ENCODE measurements at places on chromosomes 12 and 14. TPM values are rescaled to one million over a fixed set of nuclear protein-coding genes. Genes with fewer than 3 reads are reported as not detected.

Gene DICER1
- 107 TPM for total RNA-seq

Gene SYCP3
- total RNA-seq: not detected

Gene KRT5
- 13.0 TPM for total RNA-seq

Gene ANKRD9
- 31.4 TPM for total RNA-seq

Gene CBLN3
- total RNA-seq: 1.4 TPM

Gene HCAR3
- total RNA-seq: 0.46 TPM

Gene GLI1
- 22.7 TPM for total RNA-seq

Gene KRT75
- not detected for total RNA-seq

Gene LPAR5
- 2.7 TPM for total RNA-seq

Gene SPIC
- not detected for total RNA-seq

Gene C12orf50
- total RNA-seq: 0.17 TPM

Gene SLC6A13
- 7.0 TPM for total RNA-seq

Gene KLRK1
- not detected for total RNA-seq

Gene RD3L
- total RNA-seq: not detected

Gene KCNJ8
- total RNA-seq: 7.8 TPM

Gene UNC79
- 2.1 TPM for total RNA-seq

Gene CLEC2A
- total RNA-seq: not detected

Gene MAP1LC3B2
- 1.0 TPM for total RNA-seq

Gene DCN
- 75.1 TPM for total RNA-seq

- H3K27me3 ChIP-seq: peaks cover 78% of the 10 kb centered on the region
- H3K4me3 ChIP-seq: no peak overlapping the region
- H3K27ac ChIP-seq: no peak overlapping the region
- no peaks in the 10 kb centered on the region for H3K4me1 ChIP-seq
- no peak for DNase-seq
These were observed 1540.3 kb upstream of the TMEM132C start for GRCh38 chr12:126726481-126727217.

GRCh38 chr14:91929700-91930099 is 17.8 kb downstream of the FBLN5 start:
- no peak overlapping the region for H3K4me3 ChIP-seq
- peaks cover 8% of the 10 kb centered on the region for H3K4me1 ChIP-seq
- H3K36me3 ChIP-seq: no peaks in the 10 kb centered on the region
- H3K27me3 ChIP-seq: peaks cover 6% of the 10 kb centered on the region
- no peak for DNase-seq

- no peak overlapping the region for H3K27ac ChIP-seq
- H3K4me3 ChIP-seq: no peak overlapping the region
- H3K36me3 ChIP-seq: no peaks in the 10 kb centered on the region
- peaks cover 7% of the 10 kb centered on the region for H3K27me3 ChIP-seq
These were observed 49.0 kb downstream of the RFX4 start for GRCh38 chr12:106631797-106632196.

GRCh38 chr12:40646911-40647310 is 45.3 kb upstream of the CNTN1 start:
- no peaks in the 10 kb centered on the region for H3K4me1 ChIP-seq
- H3K36me3 ChIP-seq: no peaks in the 10 kb centered on the region
- no peak overlapping the region for H3K27ac ChIP-seq
- peaks cover 4% of the 10 kb centered on the region for H3K27me3 ChIP-seq

DNA sequence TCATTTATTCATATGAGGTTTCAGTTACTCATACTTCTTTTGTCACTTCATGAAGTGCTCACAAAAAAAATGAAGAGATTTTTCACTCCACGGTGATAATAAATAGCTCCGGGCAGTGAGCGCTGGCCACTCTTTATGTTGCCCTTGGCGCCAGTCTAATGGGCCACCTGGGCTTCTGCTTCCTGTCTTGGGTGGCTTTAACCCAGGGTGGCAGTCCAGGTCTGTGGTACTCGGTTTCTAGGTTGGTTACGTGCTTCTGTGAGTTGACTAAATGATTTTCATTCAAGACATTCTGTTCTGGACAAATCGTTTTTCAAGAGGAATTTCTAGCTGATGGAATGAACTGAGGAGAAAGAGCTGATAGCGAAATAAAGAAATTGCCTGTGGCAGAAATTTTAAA is 34.6 kb upstream of the NID2 start:
- no peak overlapping the region for H3K27ac ChIP-seq
- H3K27me3 ChIP-seq: no peaks in the 10 kb centered on the region
- H3K4me1 ChIP-seq: no peaks in the 10 kb centered on the region
- no peaks in the 10 kb centered on the region for H3K36me3 ChIP-seq

- H3K27me3 ChIP-seq: no peaks in the 10 kb centered on the region
- H3K27ac ChIP-seq: no peak overlapping the region
- H3K4me3 ChIP-seq: no peak overlapping the region
These were observed 14.8 kb upstream of the C12orf75 start for GRCh38 chr12:105315726-105316125.

GRCh38 chr12:44654646-44655639 is 221.2 kb downstream of the NELL2 start:
- H3K4me1 ChIP-seq: peaks cover 17% of the 10 kb centered on the region
- DNase-seq: no peak
- H3K4me3 ChIP-seq: peak overlapping the region; percentile 2
- H3K27ac ChIP-seq: peak overlapping the region; percentile 23
- H3K36me3 ChIP-seq: no peaks in the 10 kb centered on the region

GRCh38 chr12:124893792-124894516 is 20.5 kb downstream of the UBC start:
- H3K36me3 ChIP-seq: peaks cover 4% of the 10 kb centered on the region
- no peak for DNase-seq
- no peaks in the 10 kb centered on the region for H3K27me3 ChIP-seq
- no peak overlapping the region for H3K27ac ChIP-seq

GRCh38 chr14:21528381-21529348 is 2.5 kb upstream of the SALL2 start:
- no peaks in the 10 kb centered on the region for H3K36me3 ChIP-seq
- peak overlapping the region; percentile 60 for H3K4me3 ChIP-seq
- peaks cover 5% of the 10 kb centered on the region for H3K27me3 ChIP-seq
- H3K27ac ChIP-seq: peak overlapping the region; percentile 70
- H3K4me1 ChIP-seq: peaks cover 23% of the 10 kb centered on the region

DNA sequence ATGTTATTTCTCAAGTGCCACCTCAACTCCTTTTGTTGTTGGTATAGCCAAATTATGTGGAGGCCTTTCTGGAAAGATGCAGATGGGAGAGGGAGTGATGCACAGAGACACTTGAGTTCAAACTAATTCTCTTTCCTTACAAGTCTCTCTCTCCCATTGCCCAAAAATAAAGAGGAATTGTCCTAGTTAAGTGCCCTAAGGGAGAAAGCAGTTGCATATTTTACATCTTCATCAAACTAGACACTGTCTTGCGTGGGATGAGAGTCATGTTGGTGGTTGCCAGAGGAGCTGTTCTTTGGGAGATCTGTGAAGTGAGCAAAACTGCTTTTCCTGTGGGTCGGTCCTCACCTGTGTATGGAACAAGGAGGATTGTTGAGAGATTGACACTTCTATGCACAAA is 72.2 kb downstream of the EP400 start:
- peaks cover 14% of the 10 kb centered on the region for H3K36me3 ChIP-seq
- H3K4me1 ChIP-seq: no peaks in the 10 kb centered on the region
- H3K27me3 ChIP-seq: no peaks in the 10 kb centered on the region

DNA sequence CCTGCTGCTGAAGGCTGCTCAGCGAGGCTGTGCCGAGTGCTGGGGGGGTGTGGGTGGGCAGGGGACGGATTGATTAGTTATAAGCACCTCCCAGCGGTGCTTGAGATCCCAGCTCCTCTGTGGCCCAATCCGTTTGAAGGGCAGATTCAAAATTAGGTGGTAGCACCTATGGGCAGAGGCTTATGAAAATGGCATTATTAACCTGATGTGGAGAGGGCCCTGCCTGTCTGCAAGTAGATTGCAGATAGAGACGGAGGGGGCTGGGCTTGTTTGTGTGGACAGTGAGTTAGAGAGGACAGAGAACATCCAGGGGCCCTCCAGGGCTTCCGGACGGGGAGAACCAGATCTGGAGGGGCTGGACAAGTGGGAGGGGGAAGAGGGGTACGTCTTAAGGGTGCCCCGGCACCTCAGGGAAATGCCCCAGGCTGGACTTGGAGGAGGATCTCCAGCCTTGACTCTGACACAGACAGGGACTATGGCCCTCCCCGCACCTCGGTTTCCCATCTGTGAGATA is at the start of gene RTL1:
RTL1 (minus strand) TSS at position 51 of the 514 bp plus-strand sequence. CDS start 18,934 bp downstream, outside the sequence.
- H3K27me3 ChIP-seq: peaks cover 89% of the 10 kb centered on the region
- H3K4me3 ChIP-seq: peak within 1 kb of the TSS; percentile 89
- no peaks in the 10 kb centered on the region for H3K36me3 ChIP-seq
- H3K4me1 ChIP-seq: peaks cover 46% of the 10 kb centered on the region
- peak within 1 kb of the TSS; percentile 51 for H3K27ac ChIP-seq
- DNase-seq: no peak

- H3K27me3 ChIP-seq: peaks cover 11% of the 10 kb centered on the region
- no peak for DNase-seq
- H3K4me3 ChIP-seq: peak overlapping the region; percentile 13
These were observed 60.3 kb upstream of the BCL2L14 start for GRCh38 chr12:12010277-12011039.

GRCh38 chr12:31772186-31772585 is 43.4 kb upstream of the AMN1 start:
- no peak overlapping the region for H3K4me3 ChIP-seq
- DNase-seq: no peak
- H3K27ac ChIP-seq: peak overlapping the region; percentile 90
- H3K36me3 ChIP-seq: peaks cover 7% of the 10 kb centered on the region
- no peaks in the 10 kb centered on the region for H3K27me3 ChIP-seq

- no peaks in the 10 kb centered on the region for H3K27me3 ChIP-seq
- H3K27ac ChIP-seq: peak overlapping the region; percentile 59
- no peaks in the 10 kb centered on the region for H3K36me3 ChIP-seq
These were observed 70.3 kb downstream of the STON2 start for GRCh38 chr14:81329640-81330381.

GRCh38 chr14:90853116-90853515 is 36.9 kb upstream of the TTC7B start:
- H3K27me3 ChIP-seq: no peaks in the 10 kb centered on the region
- no peak overlapping the region for H3K4me3 ChIP-seq
- H3K4me1 ChIP-seq: peaks cover 8% of the 10 kb centered on the region
- H3K36me3 ChIP-seq: no peaks in the 10 kb centered on the region

GRCh38 chr14:51328064-51328771 is 88.2 kb downstream of the TMX1 start:
- DNase-seq: no peak
- peaks cover 14% of the 10 kb centered on the region for H3K4me1 ChIP-seq
- H3K4me3 ChIP-seq: no peak overlapping the region
- peaks cover 5% of the 10 kb centered on the region for H3K27me3 ChIP-seq
- H3K27ac ChIP-seq: no peak overlapping the region
- H3K36me3 ChIP-seq: no peaks in the 10 kb centered on the region

DNA sequence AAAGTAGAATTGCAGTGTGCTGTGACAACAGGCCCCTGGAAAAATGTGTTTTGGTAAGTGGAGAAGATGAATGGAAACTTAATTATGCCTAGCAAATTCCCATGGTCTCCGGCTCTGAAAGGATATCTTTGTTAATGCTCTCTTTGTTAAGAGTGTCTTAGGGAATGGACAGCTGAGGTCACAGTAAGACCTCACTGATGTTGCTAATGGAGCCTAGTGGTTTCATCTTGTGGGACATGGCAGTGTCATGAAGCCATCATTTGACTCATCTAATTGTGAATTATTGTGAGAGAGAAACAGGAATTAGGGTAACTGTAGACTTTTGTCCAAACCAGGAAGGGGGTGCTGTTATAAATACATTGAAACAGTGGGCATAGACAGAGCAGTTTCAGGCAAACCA is 330.3 kb downstream of the TMTC2 start:
- DNase-seq: no peak
- H3K4me3 ChIP-seq: no peak overlapping the region
- H3K4me1 ChIP-seq: peaks cover 17% of the 10 kb centered on the region
- H3K27me3 ChIP-seq: no peaks in the 10 kb centered on the region
- peaks cover 3% of the 10 kb centered on the region for H3K36me3 ChIP-seq

DNA sequence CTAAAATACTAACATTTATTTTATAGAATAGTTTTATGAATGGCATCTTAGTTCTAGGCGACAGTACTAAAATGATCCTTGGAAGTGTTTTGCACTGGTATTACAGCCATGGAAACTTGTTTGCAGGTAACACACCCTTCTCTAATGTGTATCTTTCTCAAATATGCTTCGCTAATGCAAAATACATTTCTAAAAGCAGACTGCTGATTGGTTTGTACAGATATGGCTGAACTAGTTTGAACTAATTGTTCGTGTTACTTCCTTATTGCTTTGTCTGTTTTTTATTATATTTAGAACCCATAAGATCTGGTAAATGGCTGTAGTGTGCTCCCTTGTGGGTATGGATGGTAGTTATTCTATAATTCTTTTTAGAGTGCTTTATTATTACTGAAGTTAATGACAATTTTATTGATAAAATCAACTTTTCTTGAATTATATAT is 53.0 kb downstream of the ATF7IP start:
- H3K27ac ChIP-seq: peak overlapping the region; percentile 79
- peaks cover 50% of the 10 kb centered on the region for H3K36me3 ChIP-seq
- H3K4me1 ChIP-seq: peaks cover 14% of the 10 kb centered on the region
- no peak for DNase-seq
- no peaks in the 10 kb centered on the region for H3K27me3 ChIP-seq

GRCh38 chr14:99628887-99629618 is 15.9 kb upstream of the HHIPL1 start:
- DNase-seq: peak; percentile 82
- H3K4me1 ChIP-seq: peaks cover 22% of the 10 kb centered on the region

DNA sequence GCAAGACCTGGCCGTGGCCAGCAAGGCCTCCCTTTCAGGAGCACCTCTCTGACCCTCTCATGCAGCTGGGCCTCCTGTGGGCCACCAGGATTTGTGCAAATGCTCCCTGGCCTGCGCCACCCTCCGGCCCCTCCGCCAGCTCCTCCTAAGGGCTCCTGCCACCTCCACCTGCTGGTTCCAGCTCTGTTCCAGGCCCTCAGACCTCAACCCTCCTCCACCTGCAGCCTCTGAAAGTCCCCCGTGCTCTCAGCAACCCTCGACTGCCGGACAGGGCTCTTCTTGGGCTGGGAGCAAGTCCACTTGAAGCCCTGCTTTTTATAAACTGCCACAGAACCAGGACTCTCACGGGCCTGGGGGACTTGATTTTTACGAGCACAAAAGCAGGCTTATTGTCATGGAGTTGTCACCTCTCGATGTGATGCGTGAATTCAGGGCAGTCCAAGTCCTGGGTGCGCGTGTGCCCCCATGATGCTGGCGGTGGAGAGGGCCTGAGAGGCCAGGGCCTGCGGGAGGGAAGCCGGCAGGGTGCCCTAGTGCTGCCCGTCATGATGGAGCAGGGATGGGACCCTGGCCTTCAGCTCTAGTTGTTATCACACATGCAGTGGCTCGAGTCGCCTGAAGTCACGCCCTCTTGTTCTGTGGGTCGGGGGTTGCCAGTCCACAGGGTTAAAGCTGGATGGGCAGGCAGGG is 9.1 kb downstream of the TEDC1 start:
- no peaks in the 10 kb centered on the region for H3K36me3 ChIP-seq
- no peak for DNase-seq
- H3K27me3 ChIP-seq: no peaks in the 10 kb centered on the region

DNA sequence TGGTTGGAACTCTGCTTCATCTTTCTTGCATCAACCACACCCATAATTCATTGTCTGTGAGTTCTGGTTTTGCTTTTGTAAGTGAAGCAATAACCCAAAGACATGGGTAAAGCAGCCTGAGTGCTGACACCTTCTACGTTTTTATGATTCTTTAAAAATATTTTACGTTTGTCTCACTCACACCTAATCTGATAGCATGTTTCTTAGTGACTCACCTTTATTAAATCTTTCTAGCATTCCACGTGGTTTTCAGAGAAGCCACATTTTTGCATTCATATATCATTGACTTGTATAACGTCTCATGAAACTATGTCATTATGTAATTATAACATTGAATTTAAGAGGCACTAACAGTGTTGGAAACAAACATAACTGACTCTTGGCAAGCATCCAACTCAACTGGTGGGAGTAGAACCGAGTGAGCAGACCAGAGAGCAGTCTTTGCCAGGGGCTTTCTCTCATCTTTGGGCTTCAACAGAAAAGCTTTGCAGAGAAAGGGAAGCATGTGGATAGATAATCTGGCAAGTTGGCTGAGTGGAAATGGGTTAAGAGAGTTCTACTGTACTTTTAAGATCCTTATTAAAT is 118.8 kb downstream of the TPH2 start:
- peaks cover 7% of the 10 kb centered on the region for H3K27me3 ChIP-seq
- H3K27ac ChIP-seq: no peak overlapping the region
- no peak for DNase-seq
- H3K36me3 ChIP-seq: no peaks in the 10 kb centered on the region
